ENCODE measurements at places on chromosomes 11 and 22.

DNA sequence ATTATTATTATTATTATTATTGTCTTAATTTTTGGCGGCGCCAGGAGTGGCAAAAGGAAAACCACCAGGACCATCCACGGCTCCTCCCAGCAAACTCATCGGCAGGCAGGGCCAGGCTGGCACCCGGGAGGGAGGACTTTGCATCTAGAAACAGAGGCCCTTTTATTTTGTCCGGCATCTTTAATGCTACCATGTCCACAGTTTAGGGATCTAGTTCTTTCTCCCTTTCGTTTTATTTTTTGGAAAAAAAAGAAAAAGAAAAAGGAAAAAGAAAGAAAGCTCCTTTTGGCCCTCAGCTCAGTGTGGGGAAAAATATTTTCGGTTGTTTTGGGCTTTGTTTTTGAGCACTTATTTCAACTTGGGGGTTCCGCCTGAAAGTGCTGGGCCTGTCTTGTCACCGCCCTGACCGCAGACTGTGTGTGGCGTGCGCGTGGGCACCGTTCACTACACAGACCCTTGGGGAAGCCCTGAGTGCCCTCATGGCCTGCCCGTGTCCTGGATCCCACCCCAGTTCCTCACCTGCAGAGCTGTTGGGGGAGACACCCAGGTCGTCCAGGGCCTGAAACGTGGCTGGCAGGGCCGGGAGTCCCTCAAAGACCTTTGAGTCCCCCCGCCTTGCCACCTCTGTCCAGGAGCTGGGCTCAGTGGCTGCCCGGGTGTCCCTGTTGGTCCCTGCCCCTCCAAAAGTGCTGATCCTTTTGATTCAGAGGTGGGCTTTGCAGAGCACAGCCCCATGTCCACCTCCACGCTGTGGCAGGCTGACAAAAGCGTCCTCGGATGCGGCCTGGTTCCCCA, 69.1 kb upstream of the PPARA start:
- DNase-seq: peak; percentile 66

GRCh38 chr11:34707462-34707840, 86.6 kb downstream of the EHF start:
- no peak for DNase-seq

DNA sequence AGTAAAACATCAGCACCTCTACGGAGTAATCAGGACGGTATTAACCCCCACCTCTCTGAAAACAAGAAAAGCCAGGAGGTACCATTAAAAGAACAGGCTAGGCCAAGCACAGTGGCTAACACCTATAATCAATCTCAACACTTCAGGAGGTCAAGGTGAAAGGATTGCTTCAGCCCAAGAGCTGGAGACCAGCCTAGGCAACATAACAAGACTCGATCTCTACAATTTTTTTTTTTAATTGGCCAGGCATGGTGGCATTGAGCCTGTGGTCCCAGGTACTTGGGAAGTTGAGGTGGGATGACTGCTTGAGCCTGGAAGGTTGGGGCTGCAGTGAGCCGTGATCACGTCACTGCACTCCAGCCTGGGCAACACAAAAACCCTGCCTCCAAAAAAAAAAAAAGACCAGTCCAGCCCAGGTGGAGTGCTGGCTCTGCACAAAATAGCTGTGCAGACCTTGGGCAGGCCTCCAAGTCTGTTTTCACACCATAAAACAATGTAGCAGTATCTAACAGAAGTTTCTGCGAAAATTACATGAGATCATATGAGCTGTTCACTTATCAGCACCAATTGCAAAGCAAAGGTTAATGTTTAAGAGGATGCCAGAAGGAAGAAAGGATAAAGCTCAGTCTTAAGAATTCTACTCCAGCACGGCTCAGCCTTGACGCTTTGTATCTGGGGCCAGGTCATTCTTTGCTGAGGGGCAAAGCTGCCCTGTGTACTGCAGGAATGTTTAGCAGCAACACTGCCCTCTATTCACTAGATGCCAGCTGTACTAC, 14.8 kb downstream of the CHKA start:
- no peak for DNase-seq

- DNase-seq: no peak
Measured at GRCh38 chr11:35214792-35215193, 75.8 kb downstream of the CD44 start.

Measured in ascending aorta (tissue), 2 donors.